Hematopoietic multipotent progenitor cell (in vitro differentiated cells): ENCODE measurements at places on chromosomes 2 and 18.

DNA sequence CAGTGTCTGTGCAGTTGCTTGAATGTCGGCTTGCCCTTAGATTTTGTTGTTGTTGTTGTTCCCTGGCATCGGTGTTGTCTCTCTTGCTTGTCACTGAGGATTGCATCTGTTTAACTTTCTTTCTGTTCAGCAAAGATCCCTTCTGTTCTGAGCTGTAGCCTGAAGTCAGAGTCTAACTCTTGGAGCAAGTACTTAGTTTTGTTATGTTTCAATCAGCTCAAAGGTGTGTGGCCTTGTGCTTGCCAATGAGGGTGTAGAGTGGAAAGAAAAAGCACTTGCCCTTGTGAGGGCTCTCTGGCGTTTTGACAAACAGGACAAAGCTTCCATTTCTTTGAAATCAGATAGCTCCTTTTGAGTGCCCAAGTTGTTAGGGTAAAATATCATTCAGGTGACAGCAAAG is 757.1 kb upstream of the CDH7 start:
- DNase-seq, result no peak

DNA sequence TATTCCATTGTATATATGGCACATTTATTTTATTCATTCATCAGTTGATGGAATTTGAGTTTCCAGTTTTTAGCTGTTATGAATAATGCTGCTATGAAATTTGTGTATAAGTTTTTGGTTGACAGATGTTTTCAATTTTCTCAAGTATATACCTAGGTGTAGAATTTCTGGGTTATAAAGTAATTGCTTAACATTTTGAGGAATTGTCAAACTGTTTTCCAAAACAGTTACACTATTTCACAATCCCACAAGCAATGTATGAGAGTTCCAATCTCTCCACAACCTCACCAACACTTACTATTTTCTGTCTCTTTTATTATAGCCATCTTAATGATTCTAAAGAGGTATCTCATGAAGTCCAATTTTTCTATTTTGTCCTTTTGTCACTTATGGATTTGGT is 12.5 kb upstream of the WDSUB1 start:
- DNase-seq, result no peak

GRCh38 chr2:63796796-63797195 is 44.9 kb upstream of the UGP2 start:
- DNase-seq, result no peak

GRCh38 chr2:37005118-37005868 is 39.0 kb upstream of the STRN start:
- DNase-seq, result peak; percentile 24

GRCh38 chr2:157929871-157930667 is 53.9 kb upstream of the ACVR1 start:
- DNase-seq, result peak; percentile 96
